ENCODE measurements at places on chromosomes 2 and 18.

- no peak for DNase-seq
These were observed 51.0 kb upstream of the MCFD2 start for GRCh38 chr2:46966576-46966975.

GRCh38 chr2:37189452-37190153, 1.1 kb upstream of the SULT6B1 start:
- no peak for DNase-seq

DNA sequence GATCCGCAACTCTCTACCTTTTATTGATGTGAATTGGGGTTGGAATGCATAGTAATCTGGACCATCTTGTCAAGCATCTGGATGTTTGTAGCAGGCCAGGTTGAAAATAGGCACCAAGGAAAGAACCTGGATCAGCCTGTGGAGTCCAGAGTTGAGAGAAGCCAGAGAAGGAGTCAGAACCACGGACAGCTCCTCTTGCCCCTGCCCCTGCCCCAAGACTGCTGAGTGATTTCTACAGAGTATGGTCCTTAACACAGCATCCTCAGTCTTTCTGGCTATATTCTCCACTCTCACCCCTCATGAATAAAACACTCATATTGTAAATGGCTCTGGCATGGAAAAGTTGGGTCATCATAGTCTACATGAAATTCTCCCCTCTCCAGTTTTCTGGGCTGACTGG, 154.6 kb downstream of the LOXHD1 start:
- no peak for DNase-seq

DNA sequence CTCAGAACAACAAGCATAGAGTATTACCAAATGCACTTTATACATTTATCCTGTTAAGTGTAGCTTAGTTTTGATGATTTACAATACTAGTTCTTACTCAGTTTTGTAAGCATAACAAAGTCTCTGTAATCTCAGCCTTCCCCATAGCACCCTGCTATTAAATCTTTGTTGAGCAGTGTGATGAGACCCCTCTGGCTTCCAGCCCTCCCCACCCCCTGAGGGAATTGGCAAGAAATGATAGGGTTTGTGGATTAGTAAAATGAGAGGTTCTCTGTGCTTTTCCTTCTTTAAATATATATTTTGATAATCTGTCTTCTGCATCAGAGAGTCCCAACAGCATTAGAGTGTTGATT, 37.2 kb downstream of the ZNF521 start:
- DNase-seq: no peak

GRCh38 chr18:12304351-12305210, 3.5 kb upstream of the TUBB6 start:
- DNase-seq: no peak

- no peak for DNase-seq
These were observed 21.1 kb upstream of the SLC9A4 start for GRCh38 chr2:102451968-102452367.

All from activated CD4-positive, alpha-beta memory T cell treated with anti-CD3 and anti-CD28 coated beads, Interleukin-2, amount 10 ng/mL, durations not matched to agents 7 days and 5 days (primary cell).